Midbrain (tissue), 1 donor: ENCODE measurements at places on chromosomes 1 and 21.

GRCh38 chr1:38186566-38186965, 140.0 kb upstream of the POU3F1 start:
- DNase-seq = no peak

DNA sequence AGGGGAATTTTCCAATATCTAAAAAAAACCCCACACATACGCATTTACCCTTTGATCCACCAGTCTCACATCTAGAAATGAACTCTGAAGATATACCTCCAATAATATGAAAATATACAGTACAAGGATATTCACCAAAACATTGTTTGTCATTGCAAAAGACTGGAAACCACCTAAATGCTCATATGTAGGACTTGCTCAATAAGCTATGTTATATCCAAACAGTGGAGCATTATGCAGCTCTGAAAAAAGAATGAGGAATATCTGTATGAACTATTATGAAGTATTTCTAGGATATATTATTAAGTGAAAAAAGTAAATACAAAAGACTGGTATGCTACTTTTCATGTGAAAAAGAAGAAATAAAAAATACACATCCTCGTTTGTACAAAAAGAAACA, 43.6 kb downstream of the CD55 start:
- DNase-seq = no peak

- no peak for DNase-seq
Measured at GRCh38 chr1:17360272-17360956, 11.6 kb upstream of the PADI6 start.

DNA sequence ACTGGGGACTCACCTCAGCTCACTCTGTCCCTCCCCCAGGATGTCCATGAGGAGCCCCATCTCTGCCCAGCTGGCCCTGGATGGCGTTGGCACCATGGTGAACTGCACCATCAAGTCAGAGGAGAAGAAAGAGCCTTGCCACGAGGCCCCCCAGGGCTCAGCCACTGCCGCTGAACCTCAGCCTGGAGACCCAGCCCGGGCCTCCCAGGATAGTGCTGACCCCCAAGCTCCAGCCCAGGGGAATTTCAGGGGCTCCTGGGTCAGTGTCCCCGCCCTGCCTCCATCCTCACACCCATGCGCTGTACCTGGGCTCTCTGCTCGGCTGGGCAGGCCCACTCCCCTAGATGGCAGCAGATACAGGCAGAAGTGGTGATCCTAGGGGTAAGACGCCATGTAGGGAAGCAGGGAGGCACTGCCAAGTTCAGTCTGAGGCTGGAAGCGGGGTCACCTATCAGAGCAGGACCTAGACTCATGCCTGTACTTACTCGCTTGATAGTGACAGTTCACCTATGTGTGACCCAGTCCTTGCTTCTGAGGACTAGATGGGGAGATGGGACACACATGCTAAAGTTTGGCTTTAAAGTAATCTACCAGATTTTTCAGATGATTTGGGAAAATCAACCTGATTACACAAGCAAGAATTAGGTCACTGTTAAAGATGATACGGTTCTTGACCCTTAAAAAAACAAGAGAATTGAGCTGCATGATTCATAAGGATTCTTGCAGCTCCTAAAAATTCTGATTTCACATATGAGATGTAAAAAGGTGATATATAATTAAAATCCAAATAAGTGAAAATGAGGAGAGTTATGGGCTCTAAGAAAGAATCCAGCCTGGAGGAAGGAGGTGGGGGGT, 38.7 kb downstream of the ETNK2 start:
- DNase-seq = no peak

- DNase-seq = no peak
Measured at GRCh38 chr1:223775054-223775453, 62.7 kb downstream of the CAPN2 start.

GRCh38 chr21:34557261-34557660, 45.3 kb upstream of the KCNE1 start:
- DNase-seq = no peak

GRCh38 chr1:243798726-243799125, 51.3 kb downstream of the AKT3 start:
- DNase-seq = no peak
